ENCODE measurements at places on chromosomes 1 and 21.

- peak; percentile 55 for DNase-seq
Observed at GRCh38 chr1:54121482-54122134, 31.2 kb downstream of the CDCP2 start.

DNA sequence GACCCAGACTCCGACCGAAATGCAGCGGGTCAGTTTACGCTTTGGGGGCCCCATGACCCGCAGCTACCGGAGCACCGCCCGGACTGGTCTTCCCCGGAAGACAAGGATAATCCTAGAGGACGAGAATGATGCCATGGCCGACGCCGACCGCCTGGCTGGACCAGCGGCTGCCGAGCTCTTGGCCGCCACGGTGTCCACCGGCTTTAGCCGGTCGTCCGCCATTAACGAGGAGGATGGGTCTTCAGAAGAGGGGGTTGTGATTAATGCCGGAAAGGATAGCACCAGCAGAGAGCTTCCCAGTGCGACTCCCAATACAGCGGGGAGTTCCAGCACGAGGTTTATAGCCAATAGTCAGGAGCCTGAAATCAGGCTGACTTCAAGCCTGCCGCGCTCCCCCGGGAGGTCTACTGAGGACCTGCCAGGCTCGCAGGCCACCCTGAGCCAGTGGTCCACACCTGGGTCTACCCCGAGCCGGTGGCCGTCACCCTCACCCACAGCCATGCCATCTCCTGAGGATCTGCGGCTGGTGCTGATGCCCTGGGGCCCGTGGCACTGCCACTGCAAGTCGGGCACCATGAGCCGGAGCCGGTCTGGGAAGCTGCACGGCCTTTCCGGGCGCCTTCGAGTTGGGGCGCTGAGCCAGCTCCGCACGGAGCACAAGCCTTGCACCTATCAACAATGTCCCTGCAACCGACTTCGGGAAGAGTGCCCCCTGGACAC is 534 bp downstream of the C1orf56 start:
- DNase-seq: peak; percentile 45

GRCh38 chr1:91791691-91792488 is 94.1 kb downstream of the TGFBR3 start:
- DNase-seq: no peak

DNA sequence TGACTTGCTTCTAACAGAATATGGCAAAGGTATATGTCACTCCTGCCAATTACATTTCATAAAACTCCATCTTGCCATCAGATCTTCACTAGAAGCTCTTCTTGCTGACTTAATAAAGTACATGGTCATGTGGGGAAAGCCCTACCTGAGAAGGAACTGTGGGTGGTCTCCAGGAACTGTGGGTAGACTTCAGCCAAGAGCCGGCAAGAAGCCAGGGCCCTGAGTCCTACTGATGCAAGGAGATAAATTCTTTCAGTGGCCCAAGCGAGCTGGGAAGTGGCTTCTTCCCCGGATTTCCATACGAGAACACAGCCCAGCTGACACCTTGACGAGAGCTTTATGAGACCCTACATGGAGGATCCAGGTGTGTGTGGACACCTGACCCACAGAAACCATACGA is 228.7 kb downstream of the SMYD3 start:
- DNase-seq: no peak

GRCh38 chr21:45513741-45514310 is 28.4 kb downstream of the SLC19A1 start:
- no peak for DNase-seq

DNA sequence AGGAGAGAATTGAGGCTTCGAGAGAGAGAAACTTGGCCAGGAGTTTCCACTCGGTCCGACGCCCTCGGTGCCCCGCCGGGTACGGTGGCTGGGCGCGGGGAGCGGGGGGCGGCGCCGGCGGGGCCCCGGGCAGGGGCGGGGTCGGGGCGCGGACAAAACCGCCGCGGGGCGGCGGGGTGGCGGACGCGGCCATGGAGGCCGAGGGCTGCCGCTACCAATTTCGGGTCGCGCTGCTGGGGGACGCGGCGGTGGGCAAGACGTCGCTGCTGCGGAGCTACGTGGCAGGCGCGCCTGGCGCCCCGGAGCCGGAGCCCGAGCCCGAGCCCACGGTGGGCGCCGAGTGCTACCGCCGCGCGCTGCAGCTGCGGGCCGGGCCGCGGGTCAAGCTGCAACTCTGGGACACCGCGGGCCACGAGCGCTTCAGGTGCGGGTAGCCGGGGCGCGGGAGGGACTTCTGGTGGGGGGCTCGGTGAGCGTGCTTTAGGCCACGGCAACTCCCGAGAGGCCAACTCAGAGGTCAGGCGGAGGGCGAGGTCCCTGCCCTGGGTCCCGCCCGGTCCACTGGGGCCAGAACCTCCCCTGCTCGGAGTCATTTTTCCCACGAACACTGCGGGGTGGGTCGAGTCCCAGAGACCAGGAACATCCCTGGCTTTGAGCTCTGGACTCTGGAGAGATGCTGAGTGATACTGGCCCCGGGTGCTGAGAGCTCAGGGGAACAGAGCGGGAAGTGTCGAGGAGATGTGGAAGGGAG is 431 bp downstream of the RAB42 start:
- no peak for DNase-seq

DNA sequence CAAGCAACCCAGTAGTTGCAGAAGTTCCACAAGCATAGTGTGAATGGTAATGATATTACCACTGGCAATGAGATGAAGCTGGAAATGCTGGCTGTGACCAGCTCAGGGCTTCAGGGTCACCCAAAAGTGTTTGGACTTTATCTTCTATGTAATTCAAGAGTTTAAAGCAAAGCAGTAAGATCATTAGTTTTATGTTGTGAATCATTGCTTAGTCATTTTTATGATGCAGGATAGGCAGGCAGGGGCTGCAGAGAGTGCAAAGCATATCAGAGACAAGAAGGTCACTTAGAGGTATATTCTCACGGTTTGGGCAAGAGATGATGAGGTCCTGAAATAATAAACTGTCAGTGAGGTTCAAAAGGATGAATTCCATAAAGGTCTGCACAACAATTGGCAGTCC is 147.4 kb downstream of the OLFM3 start:
- DNase-seq: no peak

DNA sequence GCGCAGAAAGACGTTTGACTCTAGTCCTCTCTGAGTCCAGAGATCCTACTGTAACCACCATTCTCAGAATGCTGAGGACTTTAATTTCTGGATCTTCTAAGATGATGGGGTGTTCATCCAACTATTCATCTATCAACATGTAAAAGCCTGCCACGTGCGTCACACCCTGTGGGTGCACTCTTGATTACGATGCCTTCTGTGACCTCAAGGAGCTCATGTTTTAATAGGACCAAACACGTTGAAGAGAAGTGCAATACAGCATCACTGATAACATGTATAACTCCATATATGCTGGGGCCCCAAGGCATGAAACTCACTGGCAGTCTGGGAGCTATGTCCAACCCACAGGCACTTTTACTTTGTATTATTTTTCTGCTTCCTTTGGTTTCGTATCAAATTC is 19.0 kb downstream of the KIAA0040 start:
- no peak for DNase-seq

DNA sequence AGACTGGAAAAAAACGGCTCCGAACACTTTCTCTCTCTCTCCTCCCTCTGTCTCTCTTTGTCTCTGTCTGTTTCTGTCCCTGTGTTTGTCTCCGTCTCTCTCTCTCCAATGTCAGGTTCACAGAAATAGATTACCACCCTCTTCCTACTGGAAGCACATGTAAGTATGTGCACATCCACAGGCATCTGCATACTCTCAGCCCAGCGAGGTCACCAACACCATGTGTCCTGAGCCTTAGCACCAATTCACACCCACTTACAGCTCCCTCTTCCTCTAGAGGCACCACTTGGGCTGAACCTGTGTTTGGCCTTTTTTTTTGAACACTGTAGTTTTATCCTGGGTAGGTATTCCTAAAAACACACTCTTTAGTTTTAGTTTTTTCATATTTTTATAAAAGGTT is 130.5 kb downstream of the ETS2 start:
- DNase-seq: no peak

DNA sequence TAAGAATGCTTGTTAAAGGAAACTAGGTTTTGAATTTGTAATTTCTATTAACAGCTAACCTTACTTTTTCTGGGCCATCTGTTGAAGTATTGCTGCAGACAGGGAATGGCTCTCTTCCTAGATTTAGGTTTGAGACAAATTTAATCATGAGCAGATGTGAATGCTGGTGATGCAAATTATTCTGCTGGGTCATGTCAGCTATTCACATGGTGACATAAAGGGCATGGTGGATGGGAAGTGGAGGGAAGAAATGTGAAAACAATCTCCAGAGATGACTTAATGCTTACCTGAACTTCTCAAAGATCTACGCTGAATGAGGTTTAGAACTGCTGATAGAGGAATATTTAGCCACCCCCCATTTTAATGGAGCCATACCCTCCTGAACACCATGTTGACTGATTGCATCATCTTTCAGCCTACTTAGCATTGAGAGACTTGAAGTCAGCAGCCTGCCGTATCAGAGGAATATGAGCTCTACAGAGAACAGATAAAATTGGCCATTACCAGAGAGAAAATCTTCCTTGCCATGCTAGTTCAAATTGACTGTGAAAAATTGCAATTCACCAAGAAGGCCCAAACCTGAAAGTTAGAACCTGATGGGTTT is 138.8 kb downstream of the HHAT start:
- DNase-seq: no peak

DNA sequence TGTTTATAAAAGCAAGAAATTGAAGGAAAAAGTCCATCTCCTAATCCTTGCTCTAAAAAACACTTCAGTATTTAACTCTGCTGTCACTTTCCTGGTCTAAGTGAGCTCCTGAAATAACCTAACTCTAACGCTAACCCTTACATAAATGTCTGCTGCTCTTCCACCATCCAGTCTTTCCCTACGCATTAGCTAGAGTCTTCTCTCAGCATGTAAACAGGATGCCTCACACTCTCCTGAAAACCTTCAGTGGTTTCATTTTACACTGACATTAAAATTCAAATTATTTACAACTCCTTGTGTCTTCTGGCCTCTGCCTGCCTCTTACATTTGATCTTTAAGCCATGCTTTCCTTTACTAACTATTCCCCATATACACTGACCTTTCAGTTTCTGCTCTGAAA is 697.6 kb upstream of the CXADR start:
- no peak for DNase-seq

GRCh38 chr1:189424746-189425331 is 1052.8 kb downstream of the BRINP3 start:
- no peak for DNase-seq

GRCh38 chr1:3772715-3773571 is at the start of gene SMIM1:
TSS of gene SMIM1 (plus strand) at chr1:3772749. CDS start at chr1:3775374, 2,625 bp downstream.
- DNase-seq: no peak

DNA sequence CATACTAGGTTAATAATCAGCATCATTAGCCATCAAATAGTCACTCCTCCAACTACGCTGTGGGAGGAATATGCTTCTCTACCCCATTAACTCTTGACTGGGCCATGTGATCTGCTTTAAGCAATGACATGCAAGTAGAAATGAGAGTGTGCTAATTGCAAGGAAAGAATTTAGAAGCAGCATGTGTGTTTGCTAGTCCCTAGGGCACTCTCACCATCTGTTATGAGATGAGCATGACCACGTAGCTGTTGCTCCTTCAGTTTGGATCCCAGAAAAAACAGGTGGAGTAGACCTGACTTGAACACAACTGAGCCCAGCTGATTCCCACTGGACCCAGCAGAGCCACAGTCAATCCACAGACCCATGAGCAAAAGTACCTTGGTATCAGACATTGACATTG is 19.7 kb upstream of the RGS7 start:
- no peak for DNase-seq

- DNase-seq: no peak
Observed at GRCh38 chr1:13699510-13699909, 478 bp upstream of the PRDM2 start.

GRCh38 chr1:12594490-12594889 is 23.5 kb downstream of the DHRS3 start:
- no peak for DNase-seq

GRCh38 chr1:193593147-193593885 is 406.9 kb upstream of the B3GALT2 start:
- DNase-seq: no peak

DNA sequence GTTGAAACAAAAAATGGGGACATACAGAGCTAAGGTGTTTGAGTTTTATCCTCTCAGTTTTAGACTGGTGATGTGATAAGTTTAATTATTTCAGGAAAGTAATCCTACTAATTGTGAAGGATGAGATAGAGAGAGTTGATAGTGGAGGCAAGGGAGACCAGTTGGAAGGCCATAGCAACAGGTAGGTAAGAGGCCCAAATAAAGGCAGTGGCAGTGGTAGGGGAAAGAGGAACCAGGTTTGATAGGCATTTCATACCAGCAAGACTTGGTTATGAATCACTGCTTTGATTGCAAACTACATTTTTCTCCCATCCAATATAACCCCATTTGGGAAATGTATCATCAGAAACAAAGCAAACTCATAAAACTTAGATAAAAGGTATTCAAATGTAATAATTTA is 63.1 kb upstream of the SH3GLB1 start:
- no peak for DNase-seq

- no peak for DNase-seq
Observed at GRCh38 chr1:1081311-1082238, 7.5 kb upstream of the RNF223 start.

DNA sequence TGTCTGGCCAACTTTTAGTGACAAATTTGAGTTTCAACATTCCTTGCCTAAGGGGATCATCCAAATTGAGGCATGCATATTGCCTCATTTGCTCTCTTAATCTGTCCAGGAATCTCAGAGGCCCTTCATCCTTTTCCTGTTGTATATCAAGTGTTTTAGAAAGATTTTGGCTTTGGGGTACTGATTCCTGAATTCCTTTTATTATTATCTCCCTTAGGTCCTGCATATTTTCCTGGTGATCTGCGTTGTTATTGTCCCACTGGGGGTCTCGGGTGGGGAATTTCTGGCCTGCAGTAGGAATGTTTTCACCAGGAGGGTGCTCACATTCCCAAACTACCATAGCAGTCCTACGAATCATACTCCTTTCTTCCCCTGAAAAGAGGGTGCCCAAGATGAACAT is 4.4 kb upstream of the AADACL3 start:
- no peak for DNase-seq

DNA sequence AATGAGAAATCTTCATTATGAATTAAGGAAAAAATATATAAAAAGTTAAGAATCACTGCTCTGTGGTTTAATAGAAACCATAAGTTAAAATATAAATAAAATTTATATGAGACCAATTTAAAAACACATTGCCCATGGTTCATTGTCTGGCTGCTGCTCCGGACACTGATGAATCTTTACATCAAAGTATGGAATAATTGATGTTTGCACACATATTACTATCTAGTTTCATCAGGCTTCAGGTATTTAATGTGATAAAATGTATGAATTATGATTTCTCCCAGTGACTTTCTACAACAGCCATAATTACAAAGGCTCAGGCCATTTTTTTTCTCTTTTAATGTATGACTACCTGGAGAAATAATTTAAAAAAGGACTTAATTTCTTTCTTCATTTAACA is 599.1 kb upstream of the PRMT6 start:
- DNase-seq: no peak

GRCh38 chr1:201882665-201883132 is 6.0 kb upstream of the SHISA4 start:
- no peak for DNase-seq

DNA sequence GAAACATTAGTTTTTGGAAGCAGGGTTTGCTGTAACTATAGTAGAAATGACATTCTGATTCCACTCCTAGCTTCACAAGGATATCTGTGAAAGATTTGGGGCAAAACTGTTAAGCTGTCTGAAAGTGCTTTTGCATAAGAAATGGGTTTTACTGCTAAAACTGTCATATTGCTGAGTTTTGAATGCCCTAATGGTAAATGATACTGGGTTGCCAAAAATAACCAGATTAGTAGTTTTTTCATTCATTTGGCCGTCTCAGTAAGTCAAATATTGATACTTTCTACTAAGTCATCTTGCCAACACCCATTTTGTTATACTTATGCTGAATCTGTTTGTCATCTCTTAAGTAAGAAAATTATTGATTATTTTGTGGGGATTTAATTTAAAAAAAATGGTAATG is 399 bp upstream of the PTPRC start:
- no peak for DNase-seq

Measured in activated CD4-positive, alpha-beta T cell treated with anti-CD3 and anti-CD28 coated beads, Interleukin-2, amount 50 U/mL, for 4 hours (primary cell).